ENCODE measurements at places on chromosomes 1 and 21.

DNA sequence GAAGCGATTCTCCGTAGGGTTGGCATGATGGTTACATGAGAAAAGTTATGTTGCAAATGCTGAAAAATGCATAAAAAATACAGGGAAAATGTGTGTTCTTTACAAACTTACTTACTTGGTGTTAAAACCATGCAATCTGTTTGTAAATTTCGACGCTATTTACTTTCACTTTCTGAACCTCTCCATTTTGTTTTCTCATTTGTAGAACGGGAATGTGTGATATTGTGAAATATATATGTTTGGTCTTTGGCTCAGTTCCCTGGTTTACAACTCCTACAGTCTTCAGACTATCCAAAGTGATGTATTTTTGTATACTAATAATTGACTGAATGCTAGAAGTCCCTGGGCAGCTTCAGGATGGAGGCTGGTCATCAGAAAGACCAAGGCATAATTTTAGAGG is 982.3 kb downstream of the ADGRL2 start:
- no peak for DNase-seq

DNA sequence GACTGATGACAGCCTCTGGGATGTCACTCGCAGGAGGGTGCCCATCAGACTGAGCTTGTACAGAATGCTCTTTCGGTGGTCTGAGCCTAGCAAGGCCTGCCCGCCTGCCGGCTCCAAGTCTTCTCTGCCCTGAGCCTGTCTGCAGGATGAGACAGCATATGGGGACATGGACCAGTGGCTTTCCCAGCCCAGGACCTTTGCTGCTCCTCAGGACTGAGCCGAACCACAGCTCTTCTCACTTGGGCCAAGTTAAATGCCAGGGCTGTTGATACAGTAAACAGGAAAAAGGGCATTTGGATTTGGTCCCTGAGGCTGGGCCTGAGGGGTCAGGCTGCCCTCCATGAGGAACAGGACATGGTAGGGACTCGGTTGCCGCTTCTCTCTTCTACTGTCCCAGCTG is 64.3 kb upstream of the EPS8L3 start:
- DNase-seq = no peak

- no peak for DNase-seq
These were observed 94.0 kb downstream of the DMRTB1 start for GRCh38 chr1:53552981-53553733.

- no peak for DNase-seq
These were observed 6.0 kb upstream of the LCE1F start for GRCh38 chr1:152768847-152769533.

- DNase-seq = no peak
These were observed 5.6 kb downstream of the LHX4 start for GRCh38 chr1:180235502-180236239.

DNA sequence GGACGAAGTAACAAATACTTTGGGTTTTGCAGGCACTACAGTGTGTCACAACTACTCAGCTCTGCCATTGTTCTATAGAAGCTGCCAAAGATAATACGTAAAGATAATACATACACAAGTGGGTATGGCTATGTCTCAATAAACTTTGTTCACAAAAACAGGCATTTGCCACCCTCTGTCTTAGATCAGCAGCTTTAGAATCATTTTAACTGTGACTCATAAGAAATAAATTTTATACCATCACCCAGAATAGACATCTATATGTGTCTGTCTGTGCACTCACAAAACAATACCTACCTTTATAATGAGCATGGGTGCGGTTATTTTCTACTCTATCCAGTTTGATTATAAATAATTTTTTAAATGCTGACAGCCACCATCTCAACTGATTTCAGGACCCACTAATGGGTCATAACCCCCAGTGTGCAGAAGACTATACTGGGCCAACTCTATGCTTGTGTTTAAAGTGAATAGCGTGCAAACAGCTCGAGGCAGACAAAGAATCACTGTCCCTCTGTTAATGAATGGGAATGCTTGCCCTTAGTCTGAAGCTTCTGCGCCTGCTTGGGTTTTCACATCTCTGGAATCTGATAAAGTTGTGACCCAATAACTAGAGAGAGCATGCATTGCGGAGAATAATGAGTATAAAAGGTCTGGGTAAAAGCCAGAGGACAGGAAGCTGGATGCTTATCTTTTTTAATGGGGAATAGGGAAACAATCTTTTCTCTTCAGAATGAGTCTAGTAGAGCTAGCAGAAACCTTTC is 216.2 kb downstream of the PLPP3 start:
- no peak for DNase-seq

DNA sequence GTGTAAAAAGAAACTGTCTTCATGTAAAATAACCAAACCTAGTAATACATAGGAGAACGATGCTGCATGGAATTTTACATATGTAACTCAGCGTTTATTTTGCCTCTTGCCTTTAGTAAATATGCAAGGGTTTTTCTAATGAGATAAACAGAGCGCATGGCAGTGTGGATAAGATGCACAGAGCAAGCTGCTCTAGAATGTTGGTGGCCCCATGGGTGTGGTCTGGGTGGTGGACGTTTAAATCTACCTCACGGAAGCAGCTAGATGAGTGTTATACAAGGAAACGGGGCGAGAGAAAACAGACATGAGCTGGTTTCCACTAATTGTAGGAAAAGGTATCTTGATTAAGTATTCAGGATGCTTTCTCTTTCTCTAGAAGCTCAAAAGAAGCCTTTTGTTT is 205.9 kb downstream of the DSCAM start:
- DNase-seq = no peak

DNA sequence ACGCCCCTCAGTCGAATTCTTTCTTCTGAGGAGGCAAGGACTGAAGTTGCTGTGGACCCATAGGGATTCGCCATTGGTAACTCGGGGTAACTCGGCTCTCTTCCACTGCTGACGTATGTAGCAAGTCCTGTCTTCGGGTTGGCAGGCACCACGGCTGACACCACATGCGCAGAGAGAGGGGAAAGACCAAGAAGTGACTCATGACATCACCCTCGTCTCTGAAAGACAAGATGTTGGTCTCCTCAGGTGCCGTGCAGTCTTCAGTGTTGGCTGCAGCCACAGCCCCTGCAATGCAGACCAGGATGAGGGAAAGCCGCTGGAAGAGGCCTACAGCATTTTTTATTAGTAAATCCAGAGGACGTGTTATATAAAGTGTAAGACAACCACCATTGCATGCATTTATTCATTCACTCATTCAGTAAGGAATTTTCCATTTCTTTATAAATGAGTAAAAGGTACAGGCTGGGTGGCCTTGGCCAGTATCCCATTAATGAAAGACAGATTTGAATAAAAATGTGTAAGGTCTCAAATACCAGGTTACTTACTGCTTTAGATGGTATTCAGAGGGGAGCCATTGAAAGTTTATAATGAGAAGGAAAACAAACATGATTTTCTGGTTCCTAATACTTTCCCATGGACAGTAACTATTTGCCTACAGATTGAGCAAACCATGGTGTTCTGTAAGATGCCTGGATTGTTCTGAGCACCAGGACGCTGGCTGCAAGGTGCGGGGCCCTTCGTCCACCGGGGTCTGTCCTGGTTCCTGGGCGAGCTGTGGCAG is 50.7 kb upstream of the IRF2BP2 start:
- no peak for DNase-seq

DNA sequence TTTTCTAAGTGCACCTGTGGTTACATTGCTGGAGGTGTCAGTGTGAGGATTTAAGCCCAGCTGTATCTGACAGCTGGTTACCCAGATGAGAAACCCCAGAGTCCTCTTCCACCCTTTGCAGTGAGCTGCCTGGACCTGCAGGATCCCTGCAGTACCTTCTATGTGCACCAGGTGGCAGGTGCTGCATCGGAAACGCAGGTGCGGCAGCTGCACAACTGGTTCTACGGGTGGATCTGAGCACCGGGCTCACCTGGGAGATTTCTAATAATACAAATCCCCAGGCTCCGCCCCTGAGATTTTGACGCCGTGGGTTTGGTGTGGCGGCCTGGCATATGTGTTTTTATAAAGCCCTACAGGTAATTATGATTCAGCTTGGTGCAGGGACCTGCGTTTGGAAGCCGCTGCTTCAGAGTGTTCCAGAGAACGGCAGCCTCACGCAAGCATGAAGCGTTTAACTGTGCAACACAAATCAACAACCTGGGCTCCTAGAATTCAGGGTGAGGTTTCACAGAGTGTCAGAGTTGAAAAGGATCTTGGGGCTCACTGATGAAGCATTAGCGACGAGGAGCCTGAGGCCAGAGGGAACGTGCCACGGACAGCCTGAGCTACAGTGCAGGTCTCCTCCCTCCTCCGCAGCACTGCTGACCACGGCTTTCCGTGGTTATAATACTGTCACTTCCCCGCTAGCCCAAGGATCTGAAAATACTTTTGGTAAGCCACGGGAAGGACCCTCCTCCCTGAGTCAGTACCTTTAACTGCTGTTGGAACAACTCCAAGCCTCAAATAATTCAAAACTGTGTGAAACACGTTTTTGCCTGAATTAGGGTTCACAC is 96.7 kb upstream of the TRABD2B start:
- DNase-seq = peak; percentile 6

- peak; percentile 23 for DNase-seq
These were observed 54.3 kb downstream of the LRRC8C start for GRCh38 chr1:89687254-89687653.

GRCh38 chr1:30801771-30802198 is 44.2 kb upstream of the LAPTM5 start:
- peak; percentile 90 for DNase-seq

- DNase-seq = no peak
These were observed 56.5 kb downstream of the GABPA start for GRCh38 chr21:25791319-25791718.

DNA sequence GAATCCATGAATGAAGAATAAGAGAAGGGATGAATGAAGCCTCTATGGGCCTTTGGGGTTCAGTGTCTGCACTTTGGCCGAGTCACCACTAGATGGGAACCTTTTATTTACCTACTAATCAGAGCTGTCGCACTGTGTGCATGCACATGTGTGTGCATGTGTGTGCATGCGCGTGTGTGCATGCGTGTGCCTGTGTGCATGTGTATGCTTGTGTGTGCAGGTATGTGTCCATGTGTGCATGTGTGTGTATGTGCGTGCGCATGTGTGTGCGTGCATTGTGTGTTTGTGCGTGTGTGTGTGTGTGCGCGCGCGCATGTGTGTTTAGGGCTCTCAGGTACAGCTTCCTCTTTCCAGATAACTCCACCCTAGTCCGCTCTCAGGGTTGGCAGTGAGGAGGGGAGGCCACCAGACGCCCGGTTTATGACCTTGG is 20.4 kb upstream of the UBXN10 start:
- peak; percentile 4 for DNase-seq

DNA sequence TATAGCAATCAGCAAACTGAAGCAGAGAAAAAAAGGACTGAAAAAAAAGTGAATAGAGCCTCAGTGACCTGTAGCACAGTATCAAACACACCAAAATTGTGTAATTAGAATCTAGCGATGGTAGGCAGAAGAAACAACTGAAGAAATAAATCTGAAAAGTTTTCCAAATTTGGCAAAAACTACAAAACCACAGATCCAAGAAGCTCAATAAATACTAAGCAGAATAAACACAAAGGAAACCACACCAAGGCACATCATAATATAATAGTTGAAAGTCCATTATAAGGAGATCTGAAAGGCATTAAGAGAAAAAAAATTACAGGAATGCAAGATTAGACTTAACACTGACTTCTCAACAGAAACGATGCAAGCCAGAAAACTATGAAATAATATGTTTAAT is 7.1 kb upstream of the IL12RB2 start:
- no peak for DNase-seq

GRCh38 chr1:207112616-207113296 is 8.7 kb downstream of the C4BPA start:
- no peak for DNase-seq

- no peak for DNase-seq
These were observed 121.0 kb downstream of the TMEM53 start for GRCh38 chr1:44553127-44553758.

GRCh38 chr1:219391297-219391696 is 217.6 kb downstream of the LYPLAL1 start:
- no peak for DNase-seq

GRCh38 chr1:178055093-178055492 is 38.8 kb upstream of the RASAL2 start:
- no peak for DNase-seq

DNA sequence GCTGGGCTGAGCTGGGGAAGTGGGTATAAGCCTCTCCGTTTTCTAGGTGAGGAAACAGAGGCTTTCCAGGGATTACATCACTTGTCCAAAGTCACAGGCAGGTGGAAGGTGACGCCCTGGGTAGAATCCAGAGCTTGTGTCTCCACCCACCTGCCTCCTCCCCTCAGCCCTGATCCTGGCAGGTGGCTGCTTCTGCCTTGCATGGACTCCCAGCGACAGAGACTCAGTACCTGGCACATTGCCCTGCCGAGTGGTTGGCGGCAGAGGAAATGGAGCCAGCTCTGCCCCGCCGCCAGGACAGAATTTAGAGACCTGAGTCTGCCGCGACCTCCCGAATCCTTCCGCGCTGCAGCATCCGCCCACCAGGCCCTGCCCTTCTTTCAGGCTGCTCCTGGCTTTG is 2.1 kb downstream of the PLA2G2E start:
- no peak for DNase-seq

DNA sequence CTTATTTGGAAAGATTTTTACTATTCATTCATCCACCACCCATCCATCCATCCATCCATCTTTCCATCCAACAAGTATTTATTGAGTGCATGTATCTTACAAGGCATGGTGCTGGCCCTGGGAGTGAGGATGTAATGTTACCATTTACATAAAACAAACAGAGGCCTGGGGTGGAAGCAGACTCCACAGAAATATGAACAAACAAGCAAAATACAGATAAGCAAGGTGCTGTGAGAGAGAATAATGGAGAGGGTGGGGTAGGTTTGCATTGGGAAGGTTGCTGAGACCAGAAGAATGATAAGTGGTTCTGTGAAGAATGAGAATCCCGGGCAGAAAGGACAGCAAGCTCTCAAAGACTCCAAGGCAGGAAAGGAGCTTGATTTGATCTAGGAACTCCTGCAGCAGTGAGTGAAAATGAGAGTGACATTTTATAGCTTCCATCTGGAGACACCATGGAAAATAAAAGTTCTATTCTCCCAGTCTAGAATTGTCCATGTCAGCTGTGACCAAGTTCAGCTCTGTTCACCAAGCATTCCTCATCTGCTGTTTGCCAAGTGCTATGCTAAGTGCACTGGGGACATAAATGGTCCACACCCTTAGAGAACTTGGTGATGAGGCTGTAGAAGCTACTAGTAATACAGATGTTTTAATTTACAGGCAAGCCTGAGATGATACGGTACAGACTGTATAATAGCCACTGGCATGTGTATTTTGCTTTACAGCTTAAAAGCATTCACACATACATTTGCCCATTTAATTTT is 75.3 kb downstream of the PEX14 start:
- no peak for DNase-seq
